ENCODE measurements at places on chromosomes 7 and 10.

- DNase-seq: no peak
Observed at GRCh38 chr10:74930965-74931364, 104.6 kb downstream of the KAT6B start.

DNA sequence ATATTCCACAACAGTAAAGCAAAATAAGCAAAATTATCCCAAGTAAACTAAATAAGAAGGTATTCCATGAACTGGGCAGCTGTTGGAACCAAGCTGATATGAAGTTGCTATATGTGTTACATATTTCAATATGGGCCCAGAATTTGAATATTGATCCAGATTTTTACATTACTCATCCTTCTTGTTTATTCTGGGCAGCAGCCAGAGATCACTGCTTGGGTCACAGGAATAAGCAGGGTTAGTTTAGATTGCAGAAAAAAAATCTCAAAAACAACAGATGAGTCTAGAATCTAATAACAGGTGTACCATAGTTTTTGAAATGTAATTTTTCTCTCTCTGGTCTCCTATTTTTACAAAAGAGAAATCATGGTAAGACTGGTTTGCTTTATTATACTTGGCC is 171.5 kb upstream of the NAMPT start:
- no peak for DNase-seq

DNA sequence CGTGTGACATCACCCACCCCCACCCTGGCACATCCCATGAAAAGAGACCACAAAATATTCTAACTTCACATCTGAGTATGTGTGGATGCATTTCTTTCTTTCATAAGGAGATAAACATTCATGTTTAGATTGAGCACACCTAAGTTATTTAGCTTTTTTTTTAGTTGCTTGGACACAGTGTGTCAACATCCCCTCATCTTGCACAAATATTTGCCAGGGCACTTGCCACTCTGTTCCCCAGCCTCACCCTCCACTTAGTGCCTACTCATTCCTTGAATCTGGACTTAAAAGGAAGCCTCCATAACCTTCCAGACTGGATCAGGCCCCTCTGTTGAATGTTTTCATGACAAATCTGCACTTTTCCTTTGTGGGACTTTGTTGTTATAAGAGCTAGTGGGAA is 338.9 kb upstream of the IGFBP3 start:
- DNase-seq: no peak

DNA sequence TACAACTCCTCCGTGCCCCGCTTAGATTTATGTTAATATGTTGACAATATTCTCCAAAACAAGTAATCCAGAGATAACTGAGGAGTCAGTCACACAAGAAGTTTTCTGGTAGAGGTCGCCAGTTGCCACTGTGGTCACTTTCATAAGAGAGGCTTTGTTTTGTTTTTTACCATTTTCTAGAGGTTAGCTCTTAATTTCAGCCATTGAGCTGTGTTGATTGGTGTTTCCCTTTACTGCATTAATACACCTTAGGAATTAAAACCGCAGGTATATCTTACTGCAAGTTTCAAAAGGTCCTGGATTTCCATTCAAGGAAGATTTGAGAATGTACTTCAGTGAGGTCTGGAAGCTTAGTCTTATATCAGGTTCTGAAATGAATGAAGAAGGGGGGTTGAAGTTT is 3.5 kb downstream of the BMI1 start:
- DNase-seq: no peak

DNA sequence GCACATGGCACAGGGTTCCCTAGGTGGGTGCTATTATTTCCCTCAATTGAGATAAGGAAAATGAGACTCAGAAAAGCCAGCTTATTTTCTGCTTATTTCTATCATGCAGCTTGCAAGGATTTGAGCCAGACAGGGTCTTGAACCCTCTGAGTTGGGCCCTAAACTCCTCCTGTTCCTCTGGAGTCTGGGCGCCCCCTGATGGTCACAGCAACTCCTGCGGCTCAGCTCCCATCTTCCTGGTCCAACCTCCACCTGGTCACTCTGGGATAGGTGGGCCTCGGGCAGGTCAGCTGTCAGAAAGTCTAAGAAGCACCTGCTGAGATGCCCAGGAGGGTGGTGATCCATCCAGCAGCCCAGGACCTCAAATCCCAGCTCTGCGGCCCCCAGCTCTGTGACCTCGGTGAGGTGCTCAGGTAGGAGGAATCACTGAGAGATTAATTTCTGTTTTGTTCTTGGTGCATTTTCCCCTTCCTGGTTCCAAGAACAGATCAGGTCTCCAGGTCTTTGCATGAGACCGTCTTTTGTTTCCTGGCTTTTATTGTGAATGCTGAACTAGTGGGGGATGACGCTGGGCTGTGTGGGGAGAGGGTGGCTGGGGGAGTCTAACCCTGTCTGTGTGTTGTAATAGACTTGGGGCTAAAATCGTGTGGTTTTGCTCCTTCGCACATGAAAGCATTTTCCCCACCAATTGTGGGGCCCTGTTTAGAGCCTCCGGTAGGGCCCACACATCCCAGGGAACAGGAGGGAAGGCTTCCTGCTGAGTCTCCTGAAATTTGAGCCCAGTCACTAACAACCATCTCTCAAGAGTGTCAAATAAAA is 32.8 kb downstream of the TMEM130 start:
- DNase-seq: peak; percentile 89

- no peak for DNase-seq
Observed at GRCh38 chr10:50645236-50645635, 21.5 kb upstream of the SGMS1 start.

DNA sequence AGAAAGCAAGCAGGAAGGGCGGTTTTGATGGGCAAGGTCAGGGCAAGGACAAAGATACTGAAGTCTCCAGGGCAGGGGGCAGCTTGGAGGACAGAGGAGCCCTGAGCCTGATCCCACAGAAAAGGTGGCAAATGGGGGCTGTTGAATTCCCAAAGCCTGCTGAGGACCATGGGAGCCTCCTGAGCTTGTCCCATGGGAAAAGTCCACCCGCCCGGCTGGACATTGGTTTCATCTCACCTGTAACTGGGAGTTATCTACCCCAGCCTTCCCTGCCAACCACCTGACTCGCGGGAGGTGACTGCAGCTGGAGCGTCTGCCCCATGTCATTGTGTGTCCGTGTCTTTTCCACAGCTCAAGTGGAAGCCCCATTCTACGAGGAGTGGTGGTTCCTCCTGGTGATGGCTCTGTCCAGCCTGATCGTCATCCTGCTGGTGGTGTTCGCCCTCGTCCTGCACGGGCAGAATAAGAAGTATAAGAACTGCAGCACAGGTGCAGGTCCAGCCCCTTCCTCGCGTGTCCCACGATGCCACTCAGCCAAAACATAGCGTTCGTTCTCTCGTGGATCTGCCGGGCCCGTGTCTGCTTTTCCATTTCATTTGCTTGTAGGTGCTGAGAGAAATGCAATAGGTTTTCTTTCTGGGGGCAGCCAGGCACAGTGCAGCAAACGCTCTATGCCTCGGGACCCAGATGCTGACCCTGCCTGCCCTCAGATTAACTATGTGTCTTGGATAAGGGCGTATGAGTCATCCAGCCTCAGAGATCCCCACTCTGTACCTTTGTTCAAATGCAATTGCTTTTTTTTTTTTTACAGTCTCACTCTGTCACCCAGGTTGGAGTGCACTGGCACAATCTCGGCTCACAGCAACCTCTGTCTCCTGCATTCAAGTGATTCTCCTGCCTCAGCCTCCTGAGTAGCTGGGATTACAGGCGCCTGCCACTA is 444.5 kb upstream of the FOXK1 start:
- no peak for DNase-seq

DNA sequence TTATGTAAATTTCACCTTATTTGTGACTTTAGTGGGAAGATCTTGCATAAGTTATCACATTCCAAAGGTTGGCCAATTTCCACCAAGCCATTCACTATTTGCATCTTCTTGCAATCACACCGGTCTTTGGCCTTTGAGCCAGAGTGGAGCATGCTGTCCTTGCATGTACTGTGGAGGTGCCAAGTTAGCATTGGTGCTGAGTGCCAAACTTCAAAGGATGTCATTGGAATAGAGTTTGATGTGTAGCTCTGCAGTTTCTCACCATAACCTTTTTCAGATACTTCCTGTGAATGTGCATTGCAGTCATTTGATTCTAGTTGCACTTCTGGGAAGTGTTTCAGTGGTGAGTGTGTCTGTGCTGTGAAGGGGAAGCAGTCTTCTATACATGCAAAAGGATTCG is 620.6 kb downstream of the SUGCT start:
- DNase-seq: no peak

- peak; percentile 44 for DNase-seq
Observed at GRCh38 chr7:70775570-70776156, 356.3 kb upstream of the GALNT17 start.

GRCh38 chr7:44539669-44540506 is 1.2 kb downstream of the NPC1L1 start:
- DNase-seq: no peak
